Activated CD4-positive, alpha-beta T cell treated with anti-CD3 and anti-CD28 coated beads for 36 hours (primary cell): ENCODE measurements at places on chromosomes 11 and 22. TPM values are rescaled to one million over a fixed set of nuclear protein-coding genes. Genes with fewer than 3 reads are reported as not detected.

Gene SLC7A4
- not detected for total RNA-seq

Gene RFPL2
- not detected for total RNA-seq

Gene ELMOD1
- not detected for total RNA-seq

Gene RBMXL2
- total RNA-seq, result not detected

Gene PDE2A
- 0.73 TPM for total RNA-seq

Gene TOP3B
- total RNA-seq, result 33.8 TPM

Gene CFAP300
- total RNA-seq, result not detected

Gene ADORA2A
- 30.6 TPM for total RNA-seq

Gene MUC5B
- not detected for total RNA-seq

Gene CD248
- 0.23 TPM for total RNA-seq

Gene HBE1
- total RNA-seq, result not detected

Gene SULT4A1
- 0.14 TPM for total RNA-seq

Gene PANX2
- 2.2 TPM for total RNA-seq

Gene CD82
- 239 TPM for total RNA-seq

Gene RIBC2
- total RNA-seq, result 7.8 TPM

Gene FSHB
- not detected for total RNA-seq

Gene RPL27A
- 688 TPM for total RNA-seq

Gene SYNGR1
- 0.58 TPM for total RNA-seq

Gene MS4A6E
- total RNA-seq, result not detected

Gene C11orf42
- not detected for total RNA-seq

Gene LMO2
- total RNA-seq, result not detected

Gene MIAT
- 18.5 TPM for total RNA-seq

Gene PRAME
- total RNA-seq, result not detected

Gene OR2D3
- not detected for total RNA-seq

Gene TRPM5
- total RNA-seq, result 0.05 TPM

Gene CTSW
- 1.7 TPM for total RNA-seq

Gene PGR
- not detected for total RNA-seq

Gene INPP5J
- 0.23 TPM for total RNA-seq

Gene PNPLA3
- 0.54 TPM for total RNA-seq
